ENCODE measurements at places on chromosomes 2 and 18.

- peak; percentile 80 for DNase-seq
Observed at GRCh38 chr2:65630643-65631042, 198.2 kb upstream of the SPRED2 start.

GRCh38 chr18:48968412-48969215, 17.8 kb upstream of the SMAD7 start:
- DNase-seq = no peak

DNA sequence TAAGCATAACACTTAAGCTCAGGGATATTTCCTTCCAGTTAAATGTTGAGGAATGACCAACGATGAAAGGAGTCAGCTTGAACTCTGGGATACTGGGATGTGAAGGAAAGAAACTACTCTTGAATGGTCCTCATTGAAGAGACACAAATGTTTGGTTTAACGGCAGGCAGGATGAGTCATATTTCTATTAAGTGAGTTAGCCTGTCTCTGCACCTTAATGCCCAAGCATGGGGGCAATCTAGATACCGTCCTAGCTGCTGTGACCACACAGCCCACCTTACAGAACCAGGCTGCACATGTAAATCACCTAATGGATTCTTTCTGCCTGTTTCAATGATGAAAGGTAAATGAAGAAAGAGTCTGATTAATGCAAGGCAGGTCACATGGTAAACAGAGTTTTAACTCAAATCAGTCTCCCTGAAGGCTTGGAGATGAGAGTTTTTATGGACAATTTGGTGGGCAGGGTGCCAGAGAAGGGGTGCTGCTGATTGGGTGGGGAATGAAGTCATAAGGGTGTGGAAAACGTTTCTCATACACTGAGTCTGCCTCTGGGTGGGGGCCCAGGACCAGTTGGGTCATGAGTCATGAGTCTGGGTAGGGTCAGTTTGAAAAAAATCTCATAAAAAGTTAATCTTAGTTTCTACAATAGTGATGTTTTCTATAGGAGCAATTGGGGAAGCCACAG, 144.6 kb upstream of the MMADHC start:
- no peak for DNase-seq

DNA sequence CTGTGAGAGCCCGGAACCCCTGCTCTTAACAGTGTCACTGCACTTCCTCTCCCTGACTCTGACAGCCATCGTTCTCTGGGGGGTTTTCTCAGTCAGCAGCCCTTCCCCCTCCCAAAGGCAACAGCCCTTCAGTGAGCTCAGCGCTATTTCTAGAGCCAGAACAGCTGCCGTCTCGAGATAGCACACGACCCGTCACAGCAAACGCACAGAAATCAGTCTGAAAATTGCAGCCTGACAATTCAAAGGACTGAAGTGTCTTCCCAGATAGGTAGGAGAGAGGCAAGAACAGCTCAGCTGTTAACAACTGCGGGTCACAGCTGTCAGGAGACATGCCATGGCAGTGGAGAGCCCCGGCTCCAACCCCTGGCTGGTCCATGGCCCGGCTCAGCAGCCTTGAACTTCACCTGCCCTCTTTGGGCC, 45.4 kb downstream of the ST8SIA5 start:
- DNase-seq = no peak

DNA sequence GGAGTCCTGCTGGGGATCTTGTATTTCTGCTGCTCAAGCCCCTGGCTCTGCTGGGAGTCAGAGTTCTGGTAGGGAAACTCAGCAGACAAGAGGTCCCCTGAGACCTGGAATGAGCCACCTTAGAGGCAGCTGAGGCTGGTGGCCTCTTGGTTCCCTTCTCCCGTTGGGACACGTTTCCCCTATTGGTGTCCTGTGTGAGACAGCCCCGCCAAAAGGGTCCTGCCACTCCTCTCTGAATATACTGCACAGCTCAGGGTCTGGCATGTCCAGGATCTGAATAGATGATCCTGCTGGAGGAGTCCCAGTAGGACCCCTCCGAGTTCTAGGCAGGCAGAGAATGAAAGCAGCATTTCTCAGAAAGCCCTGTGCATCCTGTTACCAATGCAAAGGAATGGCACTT, 2.0 kb upstream of the RALB start:
- no peak for DNase-seq

- DNase-seq = no peak
Observed at GRCh38 chr18:48555465-48555995, 16.7 kb downstream of the CTIF start.

DNA sequence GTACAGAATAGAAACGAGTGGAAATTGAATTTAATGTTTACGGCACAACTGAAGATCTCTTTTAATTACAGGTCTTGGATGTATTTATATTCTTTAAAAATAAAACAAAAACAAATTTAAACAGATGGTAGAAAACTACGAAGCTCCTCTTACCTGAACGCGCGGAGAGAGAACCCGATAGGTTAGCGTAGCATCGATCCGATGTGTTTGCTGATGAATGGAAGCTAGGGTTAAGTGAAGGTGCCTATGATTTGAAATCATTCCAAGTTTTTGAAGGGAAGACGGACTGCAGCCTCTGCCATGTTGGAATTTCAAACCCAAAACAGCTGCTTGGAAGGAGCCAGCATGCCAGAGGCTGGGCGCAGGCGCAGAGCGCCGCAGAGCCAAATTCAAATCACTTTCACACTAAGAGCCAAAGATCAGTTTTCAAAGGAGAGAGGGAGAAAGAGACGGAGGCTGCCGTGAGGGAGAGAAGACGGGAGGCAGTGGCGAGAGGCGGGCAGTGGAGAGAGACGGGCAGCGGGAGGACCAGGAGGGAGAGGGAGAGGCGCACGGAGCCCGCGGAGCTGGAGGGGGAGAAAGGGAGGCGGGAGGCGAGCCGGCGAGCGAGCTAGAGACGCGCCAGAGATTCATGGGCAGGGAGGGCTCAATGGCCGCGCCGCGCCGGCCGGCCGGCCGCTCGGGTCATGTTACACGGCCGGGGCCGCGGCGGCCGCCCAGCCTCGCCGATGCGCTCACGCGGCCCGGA, at the start of gene FIGN:
TSS of gene FIGN (minus strand) at position 324 of the 748 bp plus-strand sequence. CDS start 1,081 bp downstream, outside the sequence.
- peak; percentile 13 for DNase-seq

GRCh38 chr2:73449404-73449803, 63.8 kb downstream of the ALMS1 start:
- DNase-seq = no peak

GRCh38 chr18:39786477-39786876, 2168.6 kb upstream of the PIK3C3 start:
- no peak for DNase-seq

DNA sequence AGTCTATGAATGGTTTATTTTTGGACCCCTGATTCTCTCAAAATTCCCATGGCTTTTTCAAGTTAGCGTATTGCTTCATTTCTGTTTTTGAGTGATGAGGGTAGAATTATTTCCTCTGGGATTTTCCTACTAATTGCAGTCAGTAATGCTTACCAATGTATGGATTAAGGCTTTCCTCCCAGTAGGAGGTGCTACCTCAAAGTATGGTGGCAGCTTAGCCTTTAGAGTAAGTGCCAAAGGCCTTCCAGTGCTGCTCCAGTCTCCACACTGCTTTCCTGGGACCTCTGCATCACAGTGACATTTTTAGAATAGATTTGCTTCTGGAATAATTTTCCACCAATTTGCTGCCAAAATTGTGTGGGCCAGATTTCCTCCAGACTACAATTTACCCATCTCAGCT, 16.2 kb upstream of the SSB start:
- DNase-seq = no peak

DNA sequence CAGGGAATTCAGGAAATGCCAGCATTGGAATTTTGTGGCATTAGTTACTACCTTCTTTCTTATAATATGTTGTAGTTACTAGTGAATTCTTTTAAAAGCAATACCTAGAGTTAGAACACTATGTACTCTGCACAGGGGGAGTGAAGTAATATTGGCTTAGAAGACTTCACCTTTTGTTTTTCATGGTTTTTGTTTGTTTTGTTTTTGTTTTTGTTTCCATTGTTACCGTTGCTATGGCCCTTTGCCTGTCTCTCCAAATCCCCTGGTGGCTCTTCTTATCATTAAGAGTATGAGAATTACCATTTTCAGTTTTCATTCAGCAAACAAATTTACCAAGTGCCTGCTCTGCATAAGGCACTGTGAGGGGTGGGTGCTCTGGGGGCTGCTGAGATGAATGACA, 160.1 kb downstream of the HAUS1 start:
- DNase-seq = no peak

GRCh38 chr2:39455826-39456225, 18.7 kb upstream of the MAP4K3 start:
- no peak for DNase-seq

GRCh38 chr18:45441110-45441847, 174.0 kb upstream of the SLC14A2 start:
- no peak for DNase-seq

- DNase-seq = no peak
Observed at GRCh38 chr2:106307860-106308259, 113.8 kb upstream of the UXS1 start.

GRCh38 chr2:54271843-54272627, 16.0 kb upstream of the TSPYL6 start:
- DNase-seq = peak; percentile 71

- no peak for DNase-seq
Observed at GRCh38 chr18:38933322-38933721, 1367.7 kb upstream of the CELF4 start.

DNA sequence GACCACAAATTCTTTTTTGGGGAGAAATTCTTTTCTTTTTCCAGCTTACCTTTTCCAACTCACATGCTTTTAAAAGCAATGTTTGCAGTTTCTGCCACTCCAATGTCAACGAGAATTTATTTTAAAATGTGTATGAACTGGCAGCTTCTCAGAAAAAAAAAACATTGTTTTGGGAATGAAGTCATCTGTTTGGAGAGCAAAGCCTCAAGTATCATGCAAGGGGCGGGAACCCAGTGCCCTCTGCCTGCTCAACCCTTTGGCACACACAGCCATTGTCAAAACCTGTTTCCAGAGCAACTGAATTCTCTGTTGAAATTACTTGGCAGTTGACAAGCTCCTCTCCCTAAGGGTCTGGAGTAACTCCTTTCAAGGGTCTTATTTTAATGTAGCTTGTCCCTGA, 128.5 kb downstream of the QPCT start:
- DNase-seq = no peak

DNA sequence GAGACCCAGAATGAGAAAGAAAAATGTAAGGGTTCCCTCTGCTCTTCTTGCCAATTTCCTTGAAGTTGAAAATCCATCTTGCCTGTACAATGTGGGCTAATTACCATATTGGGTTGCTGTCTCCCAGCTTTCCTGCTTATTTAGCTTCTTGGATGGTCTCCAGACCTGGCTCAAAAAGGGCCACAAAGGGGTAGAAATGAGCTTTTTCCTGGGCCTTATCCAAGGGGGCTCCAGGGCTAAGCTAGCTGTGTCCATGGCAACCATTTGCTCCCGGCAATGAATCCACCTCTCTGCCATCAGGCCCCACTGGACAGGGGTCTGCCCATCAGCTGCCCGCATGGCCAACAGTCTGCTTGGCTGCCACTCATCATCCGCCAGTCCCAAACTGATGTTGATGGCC, 85.0 kb downstream of the BOD1L2 start:
- DNase-seq = no peak

DNA sequence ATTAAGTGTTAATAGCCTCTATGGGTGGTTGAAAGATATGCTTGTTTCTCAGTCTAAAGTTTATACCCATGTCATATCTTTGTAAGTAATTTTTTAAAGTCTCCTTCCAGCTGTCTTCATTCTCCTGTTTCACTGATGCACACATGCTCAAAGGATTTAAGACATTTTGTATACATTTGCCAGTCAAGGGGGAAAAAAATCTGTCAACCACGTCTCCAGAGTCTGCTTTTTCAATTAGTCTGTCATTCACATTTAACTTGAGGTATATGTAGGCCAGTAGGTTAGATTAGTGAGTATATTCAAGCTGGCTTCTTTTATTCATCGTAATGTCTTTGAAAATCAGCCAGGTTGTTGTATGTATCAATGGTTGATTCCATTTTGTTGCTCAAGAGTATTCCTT, 193.5 kb downstream of the MCFD2 start:
- no peak for DNase-seq

- no peak for DNase-seq
Observed at GRCh38 chr2:217153510-217153909, 293.6 kb upstream of the TNP1 start.

GRCh38 chr2:233083782-233084181, 23.6 kb downstream of the INPP5D start:
- DNase-seq = no peak

DNA sequence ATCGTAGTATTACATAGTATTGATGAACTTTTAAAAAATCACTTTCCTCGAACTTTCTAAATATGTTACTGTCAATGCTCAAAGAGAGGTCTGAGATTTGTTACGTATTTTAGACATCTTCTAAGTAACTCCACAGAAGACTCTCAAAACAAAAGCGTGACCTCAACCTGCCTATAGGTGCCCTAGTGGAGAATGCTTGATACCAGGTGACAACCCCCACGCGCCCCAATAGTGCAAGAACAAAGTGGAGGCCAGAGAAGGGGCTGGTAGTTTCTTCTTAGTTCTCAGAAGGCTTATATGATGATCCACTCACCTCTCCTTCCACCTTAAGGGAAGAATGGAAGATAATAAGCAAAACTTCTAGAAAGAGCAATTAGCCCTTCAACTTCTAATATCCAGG, 102.6 kb downstream of the ANKRD44 start:
- DNase-seq = no peak

GRCh38 chr2:46825231-46825938, 90.2 kb downstream of the MCFD2 start:
- DNase-seq = no peak

DNA sequence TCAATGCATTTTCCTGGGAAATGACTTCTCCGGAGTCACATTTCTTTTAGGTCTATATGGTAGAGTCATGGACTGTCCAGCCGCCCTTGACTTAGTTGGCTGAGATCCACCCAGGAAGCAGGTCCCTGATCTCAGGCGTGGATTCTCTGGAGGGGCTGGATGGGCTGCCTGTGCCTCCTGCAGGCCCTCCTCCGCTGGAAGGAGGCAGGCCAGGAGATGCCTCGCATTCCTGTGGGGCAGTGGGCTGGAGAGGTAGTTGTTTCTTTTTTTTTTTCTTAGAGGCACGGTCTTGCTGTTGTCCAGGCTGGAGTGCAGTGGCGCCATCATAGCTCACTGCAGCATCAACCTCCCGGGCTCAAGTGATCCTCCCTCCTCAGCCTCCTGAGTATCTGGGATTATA, 129.0 kb upstream of the MYCN start:
- no peak for DNase-seq

- no peak for DNase-seq
Observed at GRCh38 chr2:191580581-191580980, 97.4 kb upstream of the NABP1 start.

DNA sequence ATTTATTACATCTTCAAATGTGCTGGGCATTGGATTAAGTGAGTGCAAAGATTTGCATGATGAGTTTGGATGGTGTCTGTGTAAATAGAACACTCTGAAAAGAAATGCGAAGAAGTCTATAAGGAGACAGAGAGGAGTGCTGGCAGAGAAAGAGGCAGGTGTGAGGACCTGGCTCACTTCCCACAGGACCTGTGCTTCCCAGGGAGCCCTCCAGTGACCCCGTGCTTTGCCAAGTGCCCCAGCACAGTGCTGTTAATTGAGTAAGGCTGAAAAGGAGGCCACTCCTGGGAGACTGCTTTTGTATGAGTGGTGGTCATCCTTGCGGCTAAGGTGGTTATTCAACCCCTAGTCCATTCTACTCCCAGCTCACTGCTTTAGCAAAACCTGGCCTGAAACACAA, 230.8 kb downstream of the OSR1 start:
- DNase-seq = no peak
